ENCODE measurements at places on chromosomes 2 and 18.

GRCh38 chr2:218734190-218734975 is 23.7 kb downstream of the TTLL4 start:
- no peak for DNase-seq

DNA sequence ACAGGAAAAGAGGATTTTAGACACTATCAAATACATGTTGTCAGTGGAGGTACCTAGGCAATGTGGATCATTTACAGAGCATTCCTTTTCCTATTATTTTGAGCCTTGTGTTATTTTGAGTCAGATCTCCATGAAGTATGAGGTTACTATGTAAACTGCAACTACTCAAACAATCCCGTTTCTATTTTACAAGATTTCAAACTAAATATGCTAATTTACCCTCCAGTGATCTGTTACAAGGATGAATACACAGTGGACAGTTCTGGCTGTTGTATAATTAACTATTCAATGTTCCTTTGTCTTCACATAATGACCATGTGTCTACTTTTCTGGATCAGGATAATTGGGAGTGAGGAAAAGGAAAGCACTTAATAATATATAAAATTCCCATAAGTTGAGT is 4.6 kb downstream of the HOXD1 start:
- DNase-seq: no peak

- no peak for DNase-seq
Measured at GRCh38 chr2:1234731-1235308, 178.4 kb upstream of the TPO start.

DNA sequence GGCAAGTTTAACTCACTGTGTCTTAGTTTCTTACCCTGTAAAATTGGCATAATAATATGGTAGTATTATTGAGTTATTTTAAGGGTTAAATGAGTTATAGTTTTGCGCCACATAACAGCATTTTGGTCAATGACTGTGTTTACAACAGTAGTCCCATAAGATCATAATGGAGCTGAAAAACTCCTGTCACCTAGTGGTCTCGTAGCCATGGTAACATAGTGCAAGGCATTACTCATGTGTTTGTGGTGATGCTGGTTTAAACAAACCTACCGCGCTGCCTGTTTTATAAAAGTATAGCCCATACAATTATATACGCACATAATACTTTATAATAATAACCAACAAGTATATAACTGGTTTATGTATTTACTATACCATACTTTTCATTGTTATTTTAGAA is 15.8 kb downstream of the UNC80 start:
- DNase-seq: no peak

DNA sequence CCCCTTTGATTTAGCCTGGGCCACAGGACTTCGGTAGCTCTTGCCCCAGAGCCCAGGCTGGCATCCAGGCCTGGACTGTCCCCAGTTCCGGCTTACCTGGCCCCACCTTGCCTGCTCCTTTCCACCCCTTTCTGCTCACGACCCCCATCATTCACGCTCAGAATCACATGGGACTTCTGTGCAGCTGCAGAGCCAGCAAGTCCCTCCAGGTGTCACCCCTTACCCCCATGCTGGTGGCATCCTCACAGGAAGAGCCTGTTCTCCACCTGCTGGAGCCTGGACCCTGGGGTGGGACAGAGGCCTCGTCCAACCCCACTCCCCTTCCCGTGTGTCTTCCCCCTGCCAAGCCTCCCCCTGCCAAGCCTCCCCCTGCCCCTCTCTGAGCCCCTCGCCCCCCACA is 7.9 kb upstream of the KCNIP3 start:
- no peak for DNase-seq

DNA sequence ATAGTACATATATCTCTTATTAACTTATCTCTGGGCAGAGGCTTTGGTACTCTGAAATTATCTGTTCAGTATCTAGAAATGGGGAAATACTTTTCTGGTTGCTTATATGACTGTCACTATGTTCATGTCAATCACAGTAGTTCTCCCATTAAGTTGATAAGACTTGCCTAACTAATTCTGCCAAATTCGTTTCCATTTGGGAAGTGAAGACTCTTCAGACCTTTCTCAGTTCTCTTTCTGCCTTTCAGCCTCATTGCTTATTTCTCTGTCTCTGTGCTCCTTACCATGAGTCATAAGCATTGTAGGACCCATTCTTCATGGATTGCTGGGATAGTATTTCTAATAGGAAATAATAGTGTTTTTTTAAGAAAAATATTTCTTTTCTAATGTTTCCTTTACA is 113.5 kb downstream of the PHLPP1 start:
- no peak for DNase-seq

DNA sequence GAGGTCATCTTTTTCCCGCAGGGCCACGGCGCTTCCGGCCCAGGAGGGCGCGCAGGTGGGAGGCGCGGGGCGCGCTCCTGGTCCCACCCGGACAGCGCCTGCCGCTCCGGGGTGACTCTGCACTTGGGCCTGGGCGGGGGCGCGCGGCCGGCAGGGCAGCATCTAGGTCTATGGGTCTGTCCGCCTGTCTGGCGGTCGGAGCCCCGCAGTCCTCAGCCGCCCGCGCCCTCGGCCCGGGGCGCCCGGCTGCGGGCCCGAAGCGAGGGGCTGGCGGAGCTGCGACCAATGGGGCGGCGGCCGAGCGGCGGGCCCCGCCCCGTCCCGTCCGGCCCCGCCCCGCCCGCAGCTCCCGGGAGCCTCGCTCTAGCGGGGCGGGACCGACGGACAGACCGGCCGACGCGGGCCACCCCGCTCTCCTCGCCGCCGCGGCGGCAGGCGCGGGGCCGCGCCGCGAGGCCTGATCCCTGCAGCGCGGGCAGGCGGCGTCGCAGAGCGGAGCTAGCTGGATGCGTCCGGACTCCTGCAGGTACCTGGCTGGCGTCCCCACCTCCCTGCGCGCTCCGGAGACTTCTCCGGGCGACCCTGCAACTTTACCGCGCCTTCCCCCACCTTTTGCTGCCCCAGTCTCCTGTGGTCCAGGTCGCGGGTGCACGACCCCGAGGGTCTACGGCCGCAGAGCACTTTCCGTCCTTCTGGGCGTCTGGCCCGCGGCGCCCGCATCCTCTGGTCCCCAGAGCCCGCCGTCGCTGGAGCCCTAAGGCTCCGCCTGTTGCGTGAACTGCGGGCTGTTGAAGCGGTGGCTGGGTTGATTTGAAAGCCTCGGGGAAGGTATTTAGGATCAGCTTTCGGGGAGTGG is at the start of gene KCNS3:
Gene KCNS3, plus strand, starts transcription at position 387 of the 856 bp plus-strand sequence. CDS start 52,342 bp downstream, outside the sequence.
- DNase-seq: peak; percentile 10
